ENCODE measurements at places on chromosomes 6 and 20.
A peak's percentile ranks its signal among the peaks of the same experiment; 100 is the strongest.

DNA sequence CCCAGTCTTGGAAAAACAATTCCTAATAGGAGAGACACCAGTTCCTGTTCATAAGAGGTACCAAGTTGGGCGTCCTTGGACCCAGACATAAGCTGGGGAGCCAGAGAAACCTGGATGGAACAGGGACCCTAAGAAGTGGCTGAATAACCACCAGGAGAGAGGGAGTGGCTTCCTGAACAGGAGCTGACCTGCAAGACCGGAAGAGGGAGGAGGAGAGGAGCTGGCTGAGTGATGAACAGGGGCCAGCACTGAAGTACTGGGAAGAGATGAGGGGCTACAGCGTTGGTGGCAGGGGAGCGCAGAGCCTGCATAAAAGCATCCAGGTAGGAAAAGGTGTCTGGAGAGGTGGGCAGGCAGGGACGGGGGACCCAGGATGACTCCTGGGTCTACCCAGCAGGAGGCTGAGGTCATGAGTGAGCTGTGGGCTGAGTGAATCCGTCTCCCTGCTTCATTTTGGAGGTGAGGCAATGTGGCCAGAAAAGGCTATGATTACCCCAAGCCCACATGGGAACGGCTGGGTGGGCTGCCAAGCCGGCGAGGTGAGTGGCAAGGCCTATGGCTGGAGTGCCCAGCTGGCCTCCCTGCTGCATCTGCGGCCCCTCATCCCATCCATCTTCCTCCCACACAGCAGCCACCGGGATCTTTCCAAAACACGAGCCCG, 34.4 kb upstream of the ZFAND3 start:
- ATAC-seq = no peak

DNA sequence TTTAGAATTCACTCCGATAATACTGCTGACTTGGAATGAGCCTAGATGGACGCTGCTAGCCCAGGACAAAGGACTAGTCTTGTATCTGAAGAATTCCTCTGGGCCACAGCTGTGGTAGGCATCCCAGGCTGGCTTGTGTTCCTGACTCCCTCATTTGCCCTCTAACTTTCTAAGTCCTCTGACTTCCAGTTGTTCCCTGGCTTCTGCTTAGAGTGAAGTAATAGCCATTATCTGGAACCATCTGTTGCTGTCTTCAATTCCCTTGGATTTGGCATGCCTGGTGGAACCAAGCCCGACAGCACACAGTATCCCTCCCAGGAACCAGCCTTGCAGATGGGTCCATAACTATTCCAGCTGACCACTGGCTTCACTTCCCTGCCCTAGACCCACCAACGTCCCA, 376.0 kb downstream of the SYNE1 start:
- no peak for ATAC-seq

DNA sequence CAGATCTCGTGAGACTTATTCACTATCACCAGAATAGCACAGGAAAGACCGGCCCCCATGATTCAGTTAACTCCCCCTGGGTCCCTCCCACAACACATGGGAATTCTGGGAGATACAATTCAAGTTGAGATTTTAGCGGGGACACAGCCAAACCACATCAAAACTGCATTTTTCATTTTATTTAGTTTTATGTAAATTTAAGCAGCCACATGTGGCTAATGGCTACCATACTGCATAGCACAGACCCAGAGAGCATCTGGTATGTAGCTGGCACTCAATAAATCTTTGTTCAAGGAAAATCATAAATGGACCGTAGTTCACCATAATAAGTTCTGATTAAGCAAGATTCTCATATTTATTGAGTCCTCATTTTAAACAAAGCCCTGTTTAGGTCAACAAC, 15.3 kb downstream of the GFOD1 start:
- ATAC-seq = no peak

DNA sequence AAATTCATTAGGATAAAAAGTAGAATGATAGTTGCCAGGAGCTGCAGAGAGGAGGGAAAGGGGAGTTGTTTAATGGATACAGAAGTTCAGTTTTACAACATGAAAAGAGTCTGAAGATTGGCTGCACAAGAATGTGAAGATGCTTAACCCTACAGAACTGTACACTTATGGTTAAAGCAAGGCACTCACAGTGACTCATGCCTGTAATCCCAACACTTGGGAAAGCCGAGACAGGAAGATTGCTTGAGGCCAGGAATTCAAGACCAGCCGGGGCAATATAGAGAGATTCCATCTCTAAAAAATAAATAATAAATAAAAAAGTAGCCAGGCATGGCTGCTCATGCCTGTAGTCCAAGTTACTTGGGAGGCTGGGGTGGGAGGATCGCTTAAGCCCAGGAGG, 174.0 kb downstream of the TASP1 start:
- ATAC-seq = no peak

GRCh38 chr20:15328084-15328483, 990.7 kb upstream of the FLRT3 start:
- no peak for ATAC-seq

- ATAC-seq = no peak
These were observed 45.6 kb downstream of the LYRM4 start for GRCh38 chr6:5215159-5215558.

DNA sequence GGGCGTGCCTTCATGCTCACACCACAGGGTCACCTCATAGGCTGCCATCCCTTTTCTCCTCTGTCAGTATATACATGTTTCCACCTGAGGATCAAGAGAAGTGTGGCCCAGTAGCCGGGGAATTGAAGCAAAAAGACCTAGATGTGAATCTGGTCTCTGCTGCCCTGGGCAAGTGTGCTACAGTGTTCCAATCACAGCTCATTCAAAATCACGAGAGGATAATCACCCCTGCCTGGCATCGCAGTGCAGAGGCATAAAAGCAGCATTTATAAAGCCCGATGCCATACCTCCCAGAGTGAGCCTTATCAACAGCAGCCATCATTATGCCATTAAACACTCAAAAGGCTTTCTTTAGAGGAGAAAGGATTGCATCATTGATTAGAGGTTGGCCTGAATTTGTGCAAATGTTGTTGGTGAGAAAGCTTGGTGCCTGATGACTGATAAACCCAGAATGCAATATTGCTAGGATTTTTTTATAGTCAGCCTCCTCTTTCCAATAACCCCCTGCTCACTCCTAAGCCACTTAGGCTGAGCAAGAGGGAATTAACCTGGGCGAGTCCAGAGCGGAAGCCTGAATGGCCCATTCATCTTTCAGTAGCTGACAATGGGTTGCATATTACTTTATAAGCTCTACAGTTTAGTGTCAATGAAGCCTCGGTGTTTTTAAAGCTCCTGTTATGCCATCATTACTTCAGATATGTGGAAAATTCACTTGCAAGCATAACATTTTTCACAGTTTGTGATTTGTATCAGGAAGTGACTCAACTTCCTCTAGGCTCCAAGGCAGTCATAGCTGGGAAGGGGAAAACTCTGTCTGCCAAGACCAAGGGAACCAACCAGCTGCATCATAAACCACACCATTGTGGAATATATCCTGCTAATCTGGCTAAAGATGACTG, 92.5 kb upstream of the NXT1 start:
- no peak for ATAC-seq

GRCh38 chr6:166515072-166515810, 71.2 kb downstream of the RAMACL start:
- ATAC-seq = peak; percentile 91

DNA sequence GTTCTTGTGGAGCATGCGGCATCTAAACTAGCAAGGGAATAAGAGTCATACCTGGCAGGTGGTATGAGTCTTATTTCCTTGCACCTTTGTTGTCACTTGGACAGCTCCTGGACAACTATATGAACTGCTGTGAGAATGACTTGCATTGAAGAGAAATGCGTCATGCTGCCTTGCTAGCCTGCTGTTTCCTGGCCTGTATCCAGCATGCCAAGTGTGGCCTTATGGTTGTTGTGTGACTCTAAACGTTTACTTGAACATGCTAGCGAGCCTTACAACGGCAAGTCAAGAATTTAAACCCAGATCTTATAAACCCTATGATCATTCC, 90.4 kb downstream of the CEP162 start:
- no peak for ATAC-seq

All from activated T-helper 17 cell treated with anti-CD3 and anti-CD28 coated beads, Interleukin-2, amount 50 U/mL, for 72 hours (primary cell).